ENCODE measurements at places on chromosomes 13 and 19. TPM values are rescaled to one million over a fixed set of nuclear protein-coding genes. Genes with fewer than 3 reads are reported as not detected.

Gene TSKS
- total RNA-seq = not detected

Gene LILRB3
- total RNA-seq = 5.6 TPM

- DNase-seq = no peak
Measured at GRCh38 chr13:73701160-73701559, 433.0 kb downstream of the KLF12 start.

GRCh38 chr19:18846862-18847548 is 15.2 kb downstream of the UPF1 start:
- DNase-seq = peak; percentile 66

DNA sequence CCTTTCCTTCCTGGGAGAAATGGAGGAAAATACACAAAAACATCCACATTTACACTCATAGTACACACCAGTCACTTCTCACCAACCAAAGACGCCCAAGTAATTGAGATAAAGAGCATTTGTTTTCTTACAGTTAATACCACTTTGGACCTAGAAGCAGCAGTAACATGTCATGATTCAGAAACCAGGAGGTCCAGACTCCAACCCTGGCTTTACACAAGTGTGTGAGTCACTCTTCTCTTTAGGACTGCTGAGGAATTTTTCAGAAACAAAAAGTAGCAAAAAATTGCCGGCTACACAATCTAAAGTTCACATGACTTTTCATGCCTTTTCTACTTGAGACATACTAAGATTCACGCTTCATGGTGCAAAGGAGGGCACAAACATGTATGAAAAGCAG is 42.1 kb downstream of the TUBGCP3 start:
- DNase-seq = no peak

DNA sequence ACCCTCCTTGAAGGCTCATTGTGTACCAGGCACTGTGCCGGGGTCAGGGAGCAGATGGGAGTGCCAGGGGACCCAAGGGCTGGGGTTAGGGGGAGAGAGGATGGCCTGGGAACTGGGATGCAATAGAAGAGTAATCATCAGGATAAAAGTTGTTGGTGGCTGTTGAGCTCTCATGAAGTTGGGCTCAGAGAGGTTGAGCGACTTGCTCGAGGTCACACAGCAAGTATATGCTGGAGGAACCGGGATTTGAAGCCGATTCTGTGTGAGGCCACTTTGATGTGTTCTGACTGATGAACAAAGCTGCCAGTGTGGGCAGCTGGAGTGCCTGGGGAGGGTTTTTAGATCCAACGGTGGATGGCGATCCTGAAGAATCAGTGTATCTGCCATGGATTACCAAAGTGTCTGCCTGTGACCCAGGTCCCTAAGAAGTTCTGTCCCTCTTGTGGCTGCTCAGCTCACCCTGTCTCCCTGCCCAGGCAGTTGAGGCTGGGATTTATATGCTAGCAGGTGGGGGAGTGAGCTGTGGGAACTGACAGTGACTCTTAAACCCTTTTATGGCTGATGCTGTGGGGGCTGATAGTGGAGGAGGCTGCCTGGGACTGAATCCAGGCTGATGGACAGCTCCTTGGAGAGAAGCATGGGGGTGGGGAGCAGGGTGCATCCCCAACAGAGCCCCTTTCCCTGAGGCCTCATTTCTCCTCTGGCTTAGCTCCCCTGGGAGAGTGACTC is 8.3 kb downstream of the ARHGEF18 start:
- no peak for DNase-seq

- no peak for DNase-seq
Measured at GRCh38 chr13:28754698-28755545, 36.2 kb upstream of the SLC46A3 start.

- no peak for DNase-seq
Measured at GRCh38 chr19:34370983-34371382, 6.0 kb downstream of the GPI start.

GRCh38 chr13:81493144-81493543 is 1152.2 kb upstream of the SPRY2 start:
- DNase-seq = no peak
